ENCODE measurements at places on chromosomes 16 and 17.

DNA sequence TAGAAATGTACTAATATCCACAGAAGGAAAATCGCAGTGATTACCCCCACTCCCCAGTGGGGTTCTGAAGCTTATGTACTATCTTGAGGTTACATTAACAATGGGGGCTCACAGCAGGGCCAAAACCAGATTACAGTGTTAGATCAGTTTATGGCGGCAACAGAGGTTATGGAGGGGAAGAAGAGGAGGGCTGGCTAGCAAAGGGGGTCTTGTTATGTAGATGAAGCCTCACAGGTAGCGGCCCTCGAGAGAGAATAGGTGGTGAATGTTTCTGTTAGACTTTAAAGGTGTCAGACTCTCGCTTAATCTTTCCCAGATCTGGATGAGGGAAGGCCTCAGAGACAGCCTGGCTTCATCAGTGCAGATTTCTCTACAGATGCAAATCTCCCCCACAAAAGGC, 22.2 kb downstream of the RNF112 start:
- DNase-seq = no peak

DNA sequence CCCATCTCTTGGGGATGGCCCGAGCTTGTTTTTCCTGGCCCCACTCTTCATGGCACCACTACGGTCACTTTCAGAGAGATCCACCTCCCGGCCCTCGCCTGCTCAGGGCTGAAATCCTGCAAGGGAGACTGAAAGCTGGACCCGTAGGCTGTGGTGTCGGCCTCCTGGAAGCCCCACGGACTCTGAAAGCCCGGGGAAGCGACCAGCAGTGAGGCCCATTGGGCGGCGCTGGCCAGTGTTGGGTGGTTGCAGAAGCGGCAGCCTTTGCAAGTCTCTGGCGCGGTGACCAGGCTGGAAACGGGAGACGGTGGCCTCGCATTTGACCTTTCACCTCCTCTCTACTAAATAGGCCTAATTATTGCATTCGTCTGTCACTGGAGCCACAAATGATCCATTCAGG, 186.0 kb upstream of the FOXF1 start:
- no peak for DNase-seq

- DNase-seq = no peak
These were observed 5.5 kb downstream of the CCDC42 start for GRCh38 chr17:8739097-8739496.

GRCh38 chr16:85619101-85619891, 6.2 kb downstream of the GSE1 start:
- DNase-seq = no peak

GRCh38 chr17:20074001-20074400, 64.8 kb downstream of the SPECC1 start:
- DNase-seq = no peak

- no peak for DNase-seq
These were observed 59.4 kb upstream of the XYLT1 start for GRCh38 chr16:17529982-17530760.

GRCh38 chr16:47627721-47628120, 166.6 kb downstream of the PHKB start:
- no peak for DNase-seq

- no peak for DNase-seq
These were observed 7.7 kb downstream of the MIEF2 start for GRCh38 chr17:18267927-18268711.

DNA sequence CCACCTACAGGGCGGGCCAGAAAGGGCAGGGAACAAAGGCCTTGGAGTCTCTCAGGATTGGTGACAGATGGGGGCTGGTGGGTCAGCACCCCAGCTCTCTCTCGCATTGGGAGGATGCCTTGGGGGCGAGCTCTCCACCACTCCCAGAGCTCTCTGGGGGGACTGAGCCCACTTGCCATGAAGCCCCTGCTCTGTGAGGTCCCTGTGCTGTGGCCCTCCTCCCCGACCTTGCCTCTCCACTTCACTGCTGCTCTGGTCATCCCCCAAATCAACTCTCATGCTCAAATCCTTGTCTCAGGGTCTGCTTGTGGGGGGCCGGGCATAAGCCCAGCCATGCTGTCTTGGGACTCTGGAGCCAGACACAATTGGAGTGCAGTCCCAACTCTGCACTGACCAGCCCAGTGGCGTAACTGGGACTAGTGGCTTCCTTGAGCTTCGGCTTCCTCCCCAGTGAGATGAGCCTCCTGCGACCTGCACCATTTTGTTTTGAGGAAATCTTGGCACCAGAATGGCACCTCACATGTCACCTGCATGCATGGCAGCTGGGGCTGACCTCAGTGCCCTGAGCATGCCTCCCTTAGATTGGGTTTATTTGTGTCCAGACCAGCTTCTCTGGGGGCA, 184.5 kb downstream of the IRF8 start:
- DNase-seq = no peak
